Aorta (tissue), 5 donors: ENCODE measurements at places on chromosomes 7 and 10.

DNA sequence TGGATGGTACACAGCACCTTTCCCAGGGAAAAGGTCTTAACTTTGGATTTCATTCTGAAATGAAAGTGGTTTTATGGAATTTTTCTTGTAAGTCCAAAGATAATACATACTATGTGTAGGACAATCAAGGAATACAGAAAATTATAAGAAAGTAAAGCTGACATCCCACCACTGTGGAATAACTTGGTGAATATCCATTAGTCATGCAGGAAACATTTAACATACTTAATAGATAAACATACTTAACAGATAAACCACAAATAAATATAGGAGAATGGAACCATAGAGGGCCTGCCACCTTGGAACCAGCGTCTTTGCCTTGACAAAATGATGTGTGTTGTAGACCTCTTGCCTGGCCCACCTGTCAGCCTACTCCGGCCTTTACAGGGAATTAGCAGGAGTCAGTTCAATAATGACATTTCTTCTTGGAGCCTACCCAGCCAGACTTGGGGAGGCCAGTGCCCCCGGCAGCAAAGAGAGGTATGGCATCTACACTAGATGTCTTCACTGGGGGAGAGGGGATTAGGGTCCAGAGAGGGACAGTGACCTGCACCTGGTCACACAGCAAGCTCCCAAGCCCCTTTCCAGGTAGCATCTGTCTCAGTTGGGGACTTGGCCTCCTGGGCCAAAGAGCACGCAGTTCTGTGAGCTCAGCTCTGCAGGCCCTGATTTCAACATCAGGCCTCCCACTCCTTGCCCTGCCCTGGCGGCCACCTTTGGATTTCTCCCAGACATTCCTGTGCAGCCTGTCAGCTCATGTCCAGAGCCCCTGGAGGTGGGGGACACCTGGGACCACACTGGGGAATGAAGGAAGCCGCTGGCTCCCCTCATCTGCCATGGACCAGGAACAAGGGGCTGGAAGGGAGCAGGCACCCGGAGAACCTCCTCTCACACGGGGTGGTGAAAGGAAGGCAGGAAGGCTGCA is 112.6 kb upstream of the PPIF start:
- no peak for DNase-seq

- DNase-seq, result no peak
Observed at GRCh38 chr7:38681882-38682281, 50.7 kb upstream of the AMPH start.

DNA sequence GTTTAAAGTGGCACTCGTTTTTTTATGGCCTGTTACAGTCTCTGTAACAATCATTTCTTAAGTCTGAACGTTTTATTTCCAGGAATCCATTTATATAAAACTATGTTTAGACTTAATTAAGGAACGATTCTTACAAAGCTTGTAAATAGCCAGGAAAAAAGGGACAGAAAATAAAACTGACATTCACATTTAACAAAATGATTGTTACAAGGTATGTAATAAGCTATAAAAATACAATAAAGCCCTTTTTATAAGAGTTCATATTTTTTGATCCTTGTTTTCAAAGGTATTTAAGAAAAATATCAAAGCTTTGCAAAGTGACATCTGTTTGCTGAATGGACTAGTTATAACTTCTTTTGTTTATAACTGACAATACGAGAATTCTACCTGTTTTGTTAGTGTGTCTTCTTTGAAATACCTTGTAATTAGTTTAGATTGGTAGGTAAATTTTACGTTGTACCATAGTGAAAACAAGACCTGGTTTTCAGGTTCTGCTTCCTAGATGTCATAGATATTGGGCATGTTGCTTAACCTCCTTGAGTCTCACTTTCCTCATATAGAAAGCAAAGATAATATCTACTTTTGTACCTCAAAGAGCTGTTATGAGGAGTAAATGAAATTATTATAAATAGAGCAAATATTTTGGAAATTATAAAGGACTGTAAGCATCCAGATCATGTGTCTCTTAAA is 25.8 kb downstream of the BTRC start:
- DNase-seq, result no peak

GRCh38 chr7:114761973-114762372 is 159.9 kb upstream of the MDFIC start:
- DNase-seq, result no peak

DNA sequence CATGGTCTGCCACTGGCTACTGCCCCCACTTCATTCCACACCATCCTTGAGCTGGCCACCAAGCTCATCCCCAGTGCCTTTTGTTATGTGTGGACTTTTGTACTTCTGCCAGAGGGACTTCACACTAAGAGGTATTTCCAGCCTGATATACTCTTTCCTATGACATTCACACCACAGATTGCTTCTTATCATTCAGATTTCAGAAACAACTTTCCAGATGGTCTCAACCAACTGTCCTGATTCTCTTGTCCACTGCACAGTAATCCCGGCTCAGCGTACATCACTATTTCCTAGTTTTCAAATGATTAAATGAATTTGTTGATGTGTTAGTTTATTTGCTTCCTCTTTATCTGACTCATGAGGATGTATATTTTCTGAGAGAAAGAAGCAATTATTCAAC is 7.1 kb downstream of the CDC14C start:
- no peak for DNase-seq

DNA sequence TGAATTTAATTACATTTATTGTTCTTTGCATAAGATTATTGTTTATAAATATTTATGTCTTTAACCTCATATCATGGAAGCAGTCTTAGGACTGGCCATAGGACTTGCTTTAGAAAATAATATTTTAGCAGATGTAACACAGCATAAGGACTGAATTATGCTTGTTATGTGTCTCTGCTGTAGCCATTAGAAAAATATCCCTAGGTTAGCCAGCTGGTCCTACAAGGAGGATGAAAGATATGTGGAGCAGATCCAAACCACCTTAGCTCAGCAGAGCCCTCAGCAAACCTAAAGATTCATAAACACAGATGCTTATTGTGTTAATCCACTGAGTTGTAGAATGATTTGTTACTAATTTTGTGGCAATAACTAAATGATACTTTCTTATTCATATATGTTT is 166.0 kb upstream of the COL1A2 start:
- DNase-seq, result no peak

DNA sequence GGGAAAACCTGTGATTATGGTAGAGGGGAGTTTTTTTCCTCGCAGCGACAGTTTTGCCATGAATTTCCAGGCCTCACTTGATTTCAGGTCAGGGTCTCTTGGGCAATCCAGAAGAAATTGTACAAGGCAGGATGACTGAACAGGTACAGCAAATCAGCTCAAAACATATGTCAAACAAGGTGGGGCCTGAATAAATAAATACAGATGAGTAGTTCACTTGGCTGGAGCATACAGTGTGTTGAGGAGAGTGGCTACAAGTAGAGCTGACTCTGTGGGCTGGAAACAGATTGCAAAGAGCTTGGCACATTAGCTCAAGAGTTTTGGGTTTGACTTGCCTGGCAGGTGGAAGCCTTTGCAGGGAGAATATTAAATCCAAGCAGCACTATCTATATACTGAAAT is 15.0 kb downstream of the GIMAP8 start:
- no peak for DNase-seq

DNA sequence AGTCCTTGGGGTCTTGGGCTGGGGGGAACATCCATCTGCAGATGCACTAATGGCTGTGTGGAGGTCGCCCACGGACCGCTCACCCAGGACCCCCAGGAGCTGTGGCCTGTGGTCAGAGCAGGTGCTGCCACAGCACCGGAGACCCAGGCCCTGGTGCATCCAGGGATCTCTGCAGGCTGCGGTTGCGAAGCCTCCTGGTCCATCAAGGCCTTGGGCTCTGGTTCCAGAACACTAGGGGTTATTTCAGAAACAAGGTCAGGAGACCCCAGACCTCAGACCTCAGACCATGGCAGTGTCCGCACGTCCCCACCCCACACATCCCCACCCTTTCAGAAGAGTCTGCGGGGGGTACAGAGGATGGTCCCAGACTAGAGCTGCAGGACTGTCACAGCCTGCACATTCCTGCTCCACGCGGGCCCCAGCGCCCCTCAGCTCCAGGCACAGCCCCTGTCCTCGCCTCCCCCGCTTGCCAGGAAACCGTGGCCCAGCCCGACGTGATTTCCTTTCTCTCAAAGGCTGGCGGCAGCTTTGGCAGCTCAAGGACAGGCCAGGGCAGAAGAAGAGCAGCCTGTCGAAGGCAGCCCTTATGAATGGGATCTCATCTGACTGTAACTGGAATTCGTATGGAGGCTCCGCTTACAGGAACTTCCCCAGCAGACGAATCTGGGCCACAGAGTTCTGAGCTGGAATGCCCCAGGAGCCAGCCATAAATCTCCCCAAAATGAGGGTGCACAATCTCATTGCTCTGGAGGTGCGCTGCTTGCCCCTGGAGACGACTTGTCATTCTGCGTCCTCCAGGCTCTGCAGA is 136.2 kb upstream of the RET start:
- DNase-seq, result no peak

DNA sequence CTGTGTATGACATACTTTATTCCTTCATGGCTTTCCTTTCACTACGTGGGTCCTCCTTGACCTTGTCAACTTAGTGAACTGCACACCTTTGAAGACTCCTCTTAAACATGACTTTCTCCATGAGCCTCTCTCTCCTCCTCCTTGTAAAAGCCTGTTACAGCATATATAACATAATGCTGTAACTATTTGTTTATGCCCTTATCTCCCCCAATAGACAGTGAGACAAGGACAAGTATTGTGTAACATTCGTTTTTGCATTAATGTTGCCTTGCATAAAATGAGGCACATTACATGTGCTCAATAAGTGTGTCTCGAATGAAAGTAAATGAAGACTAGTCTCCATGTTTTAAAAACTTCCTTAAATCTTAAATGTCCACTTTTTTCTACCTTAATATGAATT is 4.3 kb upstream of the LAMB1 start:
- no peak for DNase-seq

DNA sequence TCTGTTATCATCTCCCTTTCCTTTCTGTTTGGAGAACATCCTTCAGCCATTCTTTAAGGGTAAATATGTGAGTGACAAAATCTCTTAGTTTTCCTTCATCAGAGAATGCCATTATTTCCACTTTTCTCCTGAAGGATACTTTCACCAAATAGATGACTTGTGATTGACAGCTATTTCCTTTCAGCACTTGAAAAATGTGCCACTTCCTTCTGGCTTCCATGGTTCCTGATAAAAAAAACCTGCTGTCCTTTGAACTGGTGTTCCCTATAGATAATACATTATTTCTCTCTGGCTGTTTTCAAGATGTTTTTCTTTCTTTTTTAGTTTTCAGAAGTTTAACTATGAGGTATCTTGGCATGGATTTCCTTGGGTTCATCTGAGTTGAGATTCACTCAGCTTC is 79.7 kb downstream of the TBXAS1 start:
- DNase-seq, result no peak

- no peak for DNase-seq
Observed at GRCh38 chr10:133458710-133459453, 5.1 kb downstream of the SCART1 start.
